ENCODE measurements at places on chromosomes 3 and 15.

GRCh38 chr3:179082416-179082815 lies 10.8 kb upstream of the ZMAT3 start:
- no peak for DNase-seq

DNA sequence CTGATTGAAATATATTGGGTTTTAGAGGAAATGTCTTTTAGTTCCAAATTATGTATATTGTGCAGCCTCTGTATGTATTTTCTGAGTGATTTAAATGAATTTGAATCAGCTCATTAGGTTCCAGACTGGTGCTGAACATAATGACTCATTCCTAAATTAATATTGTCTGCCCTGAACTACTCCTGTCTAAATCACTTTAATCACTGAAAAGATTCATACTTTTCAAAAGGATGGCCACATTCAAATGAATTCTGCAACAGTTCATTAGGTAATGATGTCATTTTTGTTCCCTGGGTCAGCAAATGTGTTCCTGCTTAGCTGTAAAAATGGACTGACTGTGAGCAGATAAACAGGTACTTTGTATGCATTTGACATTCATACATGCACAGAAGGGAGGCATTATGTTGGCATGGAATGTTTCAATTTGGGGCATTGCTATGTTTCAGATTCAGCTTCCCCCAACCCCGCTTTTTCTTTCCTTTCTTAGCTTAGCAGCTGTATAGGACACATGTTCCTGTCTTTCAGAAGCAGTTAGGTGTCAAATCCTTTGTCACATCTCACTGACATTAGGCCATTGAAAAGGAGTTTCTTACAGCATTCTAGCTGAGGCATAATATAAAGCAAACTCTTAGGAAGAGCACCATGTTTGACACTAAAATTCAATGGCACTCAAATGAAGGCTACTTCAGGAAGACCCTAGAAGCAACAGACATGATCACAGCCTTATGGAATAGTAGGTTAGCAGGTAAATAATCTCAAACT lies 318.5 kb upstream of the ARPP21 start:
- DNase-seq: no peak

GRCh38 chr15:65690778-65691177 lies 69.0 kb downstream of the SLC24A1 start:
- DNase-seq: no peak

- DNase-seq: no peak
Measured at GRCh38 chr15:33865416-33865815, 102.9 kb upstream of the CHRM5 start.

GRCh38 chr3:100120693-100121092 lies 6.4 kb upstream of the FILIP1L start:
- no peak for DNase-seq

GRCh38 chr3:73228959-73229358 lies 167.5 kb downstream of the EBLN2 start:
- no peak for DNase-seq

DNA sequence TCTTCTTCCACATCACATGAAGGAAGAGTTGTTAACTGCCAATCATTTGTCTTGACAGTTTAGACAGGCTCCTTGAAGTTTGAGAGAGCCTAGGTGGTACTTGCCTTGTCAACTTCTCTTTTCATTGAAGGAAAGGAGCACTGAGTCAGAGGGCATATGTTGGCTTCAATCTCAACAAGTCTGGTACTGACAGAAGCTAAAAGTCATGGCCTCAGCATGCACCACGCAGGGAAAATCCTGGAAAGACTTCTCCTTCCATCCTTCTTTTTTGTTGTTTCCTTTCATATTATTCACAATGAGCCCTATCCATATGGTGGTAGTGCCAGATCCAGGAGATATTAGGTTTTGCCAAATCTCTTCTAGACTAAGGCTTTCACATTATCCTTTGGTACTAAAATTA lies 1272.5 kb downstream of the ROBO1 start:
- DNase-seq: no peak

- no peak for DNase-seq
Measured at GRCh38 chr15:31407851-31408250, 81.2 kb downstream of the KLF13 start.

DNA sequence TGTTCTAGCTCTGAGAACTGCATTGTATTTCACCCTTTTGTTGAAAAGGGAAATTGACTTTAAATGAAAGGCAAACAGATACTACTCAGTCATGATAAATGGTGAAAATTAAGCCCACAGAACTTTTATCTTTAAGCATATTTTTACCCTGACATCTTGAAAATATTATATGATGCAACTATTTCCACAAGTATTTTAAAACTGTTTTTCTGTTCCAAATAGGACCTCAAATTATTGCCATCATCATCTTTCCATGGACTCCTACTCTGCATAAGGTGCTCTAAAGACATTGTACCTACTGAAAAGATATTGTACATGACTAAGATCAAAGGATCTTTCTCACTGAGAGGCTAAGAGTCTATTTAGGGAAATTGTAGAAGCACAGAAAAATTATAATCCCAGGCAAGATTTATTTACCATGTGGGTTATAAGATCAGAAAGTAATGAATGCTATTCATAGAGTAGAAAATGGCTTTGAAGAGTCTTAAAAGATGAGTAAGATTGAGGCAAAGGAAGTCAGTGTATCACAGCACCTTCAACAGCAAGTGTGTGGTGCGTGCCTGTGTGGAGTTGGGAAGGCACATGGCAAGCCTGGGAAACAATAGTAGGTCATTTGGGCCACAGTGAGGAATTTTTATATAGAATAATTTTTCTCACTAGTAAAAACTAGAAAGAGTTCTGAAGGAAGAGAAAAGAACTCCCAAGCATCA lies 68.8 kb downstream of the VGLL3 start:
- no peak for DNase-seq

- no peak for DNase-seq
Measured at GRCh38 chr3:65983100-65983499, 55.6 kb downstream of the MAGI1 start.

- DNase-seq: no peak
Measured at GRCh38 chr3:23706111-23706510, 99.6 kb upstream of the UBE2E1 start.
